ENCODE measurements at places on chromosomes 2 and 18.
A peak's percentile ranks its signal among the peaks of the same experiment; 100 is the strongest.

DNA sequence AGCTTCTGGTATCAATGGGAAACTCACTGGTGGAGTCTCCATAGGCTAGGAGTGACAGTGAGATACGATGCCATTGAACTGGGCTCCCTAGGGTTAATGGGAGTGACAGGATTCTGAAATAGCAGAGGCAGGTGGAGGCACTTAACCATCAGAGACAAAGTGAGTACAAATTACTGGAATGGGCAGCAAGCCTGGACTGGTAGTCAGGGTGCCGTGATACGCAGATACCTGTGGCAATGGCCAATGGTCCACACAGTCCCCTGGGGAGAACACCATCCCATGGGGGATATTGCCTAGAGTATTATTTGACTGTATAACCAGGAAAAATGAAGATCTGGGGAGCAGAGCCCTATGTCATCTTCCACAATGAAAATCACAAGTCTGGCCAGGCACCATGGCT is 17.3 kb downstream of the CHCHD5 start:
- DNase-seq, result no peak

DNA sequence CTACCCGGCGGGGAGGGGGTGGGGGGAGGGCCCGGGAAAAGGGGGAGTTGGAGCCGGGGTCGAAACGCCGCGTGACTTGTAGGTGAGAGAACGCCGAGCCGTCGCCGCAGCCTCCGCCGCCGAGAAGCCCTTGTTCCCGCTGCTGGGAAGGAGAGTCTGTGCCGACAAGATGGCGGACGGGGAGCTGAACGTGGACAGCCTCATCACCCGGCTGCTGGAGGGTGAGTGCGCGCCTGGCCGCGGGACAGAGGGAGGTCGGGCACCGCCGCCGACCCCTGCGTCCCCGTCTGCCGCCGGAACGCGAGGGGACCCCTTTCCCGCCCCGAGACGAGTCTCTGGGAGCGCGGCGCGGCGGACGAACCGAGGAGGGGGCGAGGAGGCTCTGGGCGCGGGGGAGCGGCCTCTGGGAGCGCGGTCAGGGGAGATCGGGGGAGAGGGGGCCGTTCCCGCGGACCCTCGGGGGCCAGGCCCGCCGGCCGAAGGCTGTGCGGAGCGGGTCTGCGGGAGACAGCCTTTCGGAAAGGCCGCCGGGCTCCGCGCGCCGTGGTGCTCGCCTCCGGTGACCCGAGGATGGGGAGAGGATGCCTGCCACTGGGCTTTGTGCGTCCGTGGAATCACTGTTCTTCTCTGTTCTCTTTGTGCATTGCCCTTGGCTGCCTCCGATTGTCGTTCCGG is 463 bp downstream of the PPP1CB start:
- peak; percentile 39 for DNase-seq

DNA sequence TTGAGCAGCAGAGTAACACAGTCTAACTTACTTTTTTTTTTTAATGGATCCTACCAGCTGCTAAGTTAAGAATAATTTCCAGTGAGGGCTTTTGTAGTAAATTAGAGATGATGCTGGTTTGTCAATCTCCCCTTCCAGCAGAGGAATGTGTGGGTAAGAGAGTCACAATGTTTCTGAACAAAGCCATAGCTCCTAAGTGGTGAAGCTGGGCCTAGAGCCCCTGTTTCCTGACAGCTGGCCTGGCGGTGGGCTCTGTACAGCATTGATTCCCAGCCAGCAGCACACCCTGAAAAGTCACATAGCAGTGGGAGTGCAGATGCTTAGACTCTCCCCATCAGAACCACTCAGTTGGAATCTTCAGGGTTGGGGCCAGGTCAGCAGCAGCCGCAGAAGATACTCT is 24.4 kb downstream of the CAPG start:
- DNase-seq, result no peak

GRCh38 chr18:48026216-48026615 is 95.8 kb upstream of the SMAD2 start:
- no peak for DNase-seq

DNA sequence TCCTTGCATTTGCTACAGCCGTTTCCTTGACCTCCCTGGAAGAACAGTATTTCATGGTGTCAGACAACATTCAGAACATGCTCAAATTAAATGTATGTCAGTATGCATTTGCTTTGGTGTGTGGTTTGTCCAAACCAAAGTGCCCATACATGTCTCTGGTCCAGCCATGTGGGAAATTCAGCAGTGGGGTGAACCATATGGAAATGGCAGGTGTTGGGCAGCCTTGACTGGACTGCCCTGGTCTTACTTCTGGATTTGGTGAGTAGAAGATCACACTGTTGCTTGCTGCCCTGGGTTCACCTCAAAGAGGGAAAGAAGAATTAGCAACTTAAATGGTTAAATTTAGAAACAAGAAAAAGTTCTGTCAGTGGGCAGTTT is 84.5 kb downstream of the MSH2 start:
- DNase-seq, result no peak

- DNase-seq, result no peak
Observed at GRCh38 chr2:112151271-112151670, 13.1 kb downstream of the FBLN7 start.

GRCh38 chr2:238525990-238526389 is 99.3 kb downstream of the ASB1 start:
- no peak for DNase-seq

GRCh38 chr2:44744961-44745892 is 196.3 kb upstream of the SIX3 start:
- no peak for DNase-seq

DNA sequence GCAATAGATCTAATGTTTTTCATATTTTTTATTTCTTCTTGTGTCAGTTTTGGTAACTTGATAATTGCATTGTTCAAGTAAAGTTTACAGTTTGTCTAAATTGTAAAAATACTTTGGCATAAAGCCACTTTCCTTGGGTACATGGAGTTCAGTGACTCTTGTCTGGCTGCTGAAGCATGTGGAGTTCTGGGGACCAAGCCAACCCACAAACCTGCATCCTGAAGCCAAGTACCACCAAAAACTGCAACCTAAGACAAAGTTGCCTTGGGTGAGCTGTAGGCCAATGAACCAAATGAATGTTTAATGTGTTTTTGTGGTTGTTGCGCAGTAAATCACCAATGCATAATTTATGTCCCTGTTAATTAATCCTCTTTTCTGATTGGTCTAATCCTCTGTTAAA is 872.6 kb downstream of the BCL11A start:
- no peak for DNase-seq

DNA sequence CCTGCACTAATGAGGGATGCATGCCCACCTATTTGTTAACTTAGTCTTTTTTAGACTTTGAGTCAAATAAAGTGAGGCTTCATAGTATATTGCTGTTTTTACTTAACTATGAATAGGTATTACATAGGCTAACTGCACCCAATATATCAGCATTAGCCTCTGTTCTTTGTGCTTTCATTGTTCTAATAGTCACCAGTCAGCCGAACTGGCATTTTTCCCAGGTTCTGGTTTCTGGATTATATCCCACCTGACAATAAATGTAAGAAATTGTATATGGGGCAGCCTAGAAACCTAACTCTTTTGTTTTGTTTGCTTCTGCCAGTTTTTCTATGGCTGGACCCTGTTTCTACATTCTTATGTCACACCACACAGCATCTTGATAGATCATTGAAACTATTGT is 1672.4 kb upstream of the LRRTM1 start:
- no peak for DNase-seq

GRCh38 chr18:79603321-79604204 is 76.0 kb upstream of the CTDP1 start:
- no peak for DNase-seq

- no peak for DNase-seq
Observed at GRCh38 chr18:59985289-59985688, 85.5 kb downstream of the PMAIP1 start.

Data from CD4-positive, alpha-beta T cell treated with Interleukin-21 for 1 hour (primary cell).